ENCODE measurements at places on chromosomes 1 and 21.

GRCh38 chr1:200337410-200337809 is 72.4 kb downstream of the ZNF281 start:
- peak; percentile 49 for DNase-seq

DNA sequence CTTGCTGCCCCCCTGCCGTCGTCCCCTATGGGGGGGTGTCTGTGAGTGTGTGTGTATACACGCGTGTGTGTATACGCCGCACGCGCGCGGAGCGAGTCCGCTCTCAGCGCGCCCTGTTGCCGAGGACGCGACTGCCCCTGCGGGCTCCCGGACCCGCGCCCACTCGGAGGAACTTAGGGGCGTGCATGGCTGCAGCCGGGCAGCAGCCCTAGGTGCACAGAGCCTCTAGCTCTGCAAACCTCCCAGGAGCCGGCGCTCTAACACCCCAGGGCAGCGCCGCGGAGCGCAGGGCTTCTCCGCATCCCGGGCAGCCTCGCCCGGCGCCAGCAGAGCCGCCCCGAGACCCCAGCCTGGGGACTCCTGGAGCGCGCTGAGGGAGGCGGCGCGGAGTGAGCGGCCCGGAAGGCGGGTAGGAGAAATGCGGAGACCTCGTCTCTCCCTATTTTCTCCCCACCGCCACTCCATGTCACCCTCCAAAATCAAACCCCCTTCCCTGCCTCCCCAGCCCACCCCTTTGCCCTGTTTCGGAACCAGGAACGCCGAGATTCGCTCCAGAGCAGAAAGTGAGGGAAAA is 574 bp downstream of the ITPKB start:
- DNase-seq, result peak; percentile 75

DNA sequence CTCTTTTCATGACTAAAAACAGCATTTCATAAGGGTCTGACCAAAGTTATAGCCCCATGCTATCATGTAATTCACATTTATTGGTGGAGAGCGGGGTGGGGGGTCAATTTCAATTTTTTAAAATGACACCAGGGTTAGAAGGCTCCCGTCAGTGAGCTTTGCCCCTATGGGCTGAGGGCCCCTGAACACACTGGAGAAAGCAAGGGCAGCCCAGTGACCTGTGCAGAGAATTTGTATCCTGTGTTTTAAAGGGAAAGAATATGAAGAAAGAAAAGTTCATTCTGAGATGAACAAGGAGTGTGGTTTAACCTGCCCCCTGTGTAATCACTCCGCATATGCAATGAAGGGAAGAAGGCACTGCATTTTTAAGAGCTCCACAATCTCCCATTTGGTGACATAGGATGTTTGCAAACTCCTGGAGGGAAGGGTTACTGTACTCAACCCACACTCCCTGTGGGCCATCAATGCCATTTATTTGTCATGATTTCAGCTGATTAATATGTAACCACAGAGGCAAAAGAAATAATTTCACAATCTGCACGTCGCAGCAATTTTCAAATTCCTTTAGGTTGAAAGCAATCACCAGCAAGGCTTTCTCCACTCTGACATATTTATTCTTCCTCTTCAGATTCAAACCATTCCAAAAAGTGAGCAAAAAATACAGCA is 95.6 kb downstream of the ZNF281 start:
- DNase-seq, result no peak

DNA sequence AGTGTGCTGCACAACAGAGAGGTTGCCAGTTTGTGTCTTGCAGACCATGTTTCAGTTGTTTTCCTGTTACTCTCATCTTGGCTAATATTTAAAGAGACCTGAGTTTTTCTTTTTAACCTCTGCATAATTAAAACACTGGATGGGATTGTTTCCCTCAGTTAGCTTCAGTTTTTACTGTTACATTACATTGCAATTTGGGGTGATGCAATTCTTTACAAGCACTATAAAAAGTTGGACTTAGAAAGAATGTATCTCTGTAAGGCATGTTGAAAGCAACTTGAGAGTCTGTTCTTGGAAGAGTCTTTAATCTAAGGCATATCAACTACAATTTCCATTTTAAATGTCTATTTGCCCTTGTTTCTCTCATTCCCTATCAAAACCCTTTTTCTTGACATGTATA is 99.1 kb downstream of the DNM3 start:
- DNase-seq, result no peak

DNA sequence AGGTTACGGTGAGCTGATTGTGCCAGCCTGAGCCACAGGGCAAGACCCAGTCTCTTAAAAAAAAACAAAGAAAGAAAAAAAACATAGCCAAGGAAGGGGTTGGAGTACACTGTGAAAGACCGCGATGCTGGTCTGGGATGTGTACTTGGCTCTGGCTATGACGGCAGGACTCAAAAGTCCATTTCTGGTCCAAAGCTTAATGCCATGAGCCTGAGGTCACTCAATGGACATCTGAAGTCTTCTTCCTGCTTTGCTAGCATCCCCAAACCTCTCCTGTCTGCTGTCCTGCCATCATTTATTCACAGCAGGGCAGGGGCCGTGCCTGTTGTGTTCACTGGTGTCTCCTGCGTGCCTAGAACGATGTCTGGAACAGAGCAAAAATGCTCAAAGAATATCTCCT is 1.5 kb upstream of the ARHGEF10L start:
- DNase-seq, result no peak

- DNase-seq, result no peak
These were observed 775.6 kb downstream of the LTN1 start for GRCh38 chr21:28216976-28217523.

DNA sequence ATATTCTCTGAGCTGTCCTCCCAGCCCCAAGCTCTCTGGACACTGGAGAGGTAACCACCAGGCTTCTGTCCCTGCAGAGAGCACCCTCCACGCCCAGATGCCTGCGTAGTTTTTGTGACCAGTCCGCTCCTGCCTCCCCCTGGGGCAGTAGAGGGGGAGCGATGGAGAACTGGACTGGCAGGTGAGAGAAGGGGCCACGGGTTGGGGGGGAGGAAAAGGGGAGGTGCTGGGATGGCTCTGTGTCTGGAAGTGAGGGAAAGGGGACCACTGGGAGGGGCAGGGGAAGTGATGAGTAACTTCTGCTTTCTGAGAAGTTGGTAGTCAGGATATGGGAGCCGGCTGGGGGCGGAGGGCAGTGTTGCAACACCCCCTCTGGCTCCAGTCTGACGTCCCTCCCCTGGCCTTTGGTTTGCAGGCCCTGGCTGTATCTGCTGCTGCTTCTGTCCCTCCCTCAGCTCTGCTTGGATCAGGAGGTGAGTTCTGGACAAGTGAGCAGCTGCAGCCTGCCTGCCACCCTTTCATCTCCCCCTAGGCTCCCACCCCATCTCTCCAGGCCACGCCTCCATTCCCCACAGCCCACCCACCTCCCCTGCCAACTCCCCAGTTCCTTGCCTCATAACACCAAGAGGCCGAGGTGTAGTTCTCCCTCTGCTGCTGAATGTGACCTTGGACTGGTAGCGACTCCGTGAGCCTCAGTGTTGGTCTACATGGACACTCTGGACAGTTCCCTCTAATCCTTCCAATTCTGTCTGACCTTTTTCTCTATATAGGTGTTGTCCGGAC is 3.1 kb downstream of the ADAMTSL4 start:
- DNase-seq, result no peak

DNA sequence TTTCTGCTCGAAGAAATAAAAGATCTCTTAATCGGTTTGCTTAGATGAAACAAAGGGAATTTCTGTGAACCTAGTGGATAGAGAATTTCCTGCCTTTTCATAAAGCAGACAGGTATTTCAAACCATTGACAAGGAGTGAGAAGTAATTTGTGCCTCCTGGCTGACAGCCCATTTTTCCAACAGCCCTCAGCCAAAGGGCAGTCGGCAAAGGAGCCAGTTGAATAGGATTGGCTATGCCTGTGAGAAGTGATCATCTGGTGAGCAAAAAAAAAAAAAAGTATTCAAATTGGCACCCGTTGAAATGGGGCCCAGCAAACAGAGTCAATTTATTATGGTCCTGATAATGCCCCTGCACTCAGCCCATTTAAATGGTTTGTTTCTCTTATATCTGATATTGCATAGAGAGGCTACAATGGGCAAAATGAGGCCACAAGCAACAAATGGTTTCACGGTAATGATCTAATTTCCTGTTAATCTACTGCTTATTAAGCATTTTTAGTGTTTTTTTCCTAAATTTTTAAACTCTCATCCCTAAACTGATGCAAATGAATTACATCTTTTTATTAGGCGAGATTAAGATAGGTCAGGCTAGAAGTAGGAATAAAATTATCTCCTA is 477.5 kb downstream of the NUF2 start:
- DNase-seq, result no peak

- DNase-seq, result no peak
These were observed 115.6 kb downstream of the XCL2 start for GRCh38 chr1:168428063-168428731.

DNA sequence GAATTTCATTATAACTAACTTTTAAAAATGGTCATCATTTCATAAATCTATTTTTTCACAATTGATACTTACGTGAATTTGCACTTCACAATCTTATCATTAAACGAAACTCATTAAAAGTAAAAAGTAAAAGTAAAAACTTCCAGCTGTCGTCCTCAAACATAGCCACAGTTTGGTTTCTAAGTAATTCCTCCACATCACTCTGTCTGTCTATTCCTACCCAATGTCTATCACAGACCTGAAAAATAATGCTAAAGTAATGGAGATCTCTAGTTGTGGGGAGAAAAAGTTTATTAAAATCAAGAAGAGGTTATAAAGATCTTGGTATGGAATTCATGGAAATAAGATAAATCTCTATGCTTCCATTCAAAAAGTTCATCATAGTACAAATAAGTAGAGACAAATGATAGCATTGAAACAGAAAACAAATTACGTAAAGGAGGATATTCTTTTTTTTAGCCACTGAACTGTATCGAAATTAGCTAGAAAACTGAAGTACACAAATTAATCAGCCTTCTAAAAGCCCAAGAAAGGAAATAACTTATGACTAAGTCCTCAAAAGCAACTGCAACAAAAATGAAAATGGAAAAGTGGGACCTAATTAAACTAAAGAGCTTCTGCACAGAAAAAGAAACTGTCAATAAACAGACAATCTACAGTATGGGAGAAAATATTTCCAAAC is 148.6 kb downstream of the TIAM1 start:
- DNase-seq, result no peak

GRCh38 chr1:15835205-15835740 is 12.2 kb upstream of the SPEN start:
- DNase-seq, result no peak

All from Karpas-422 (cell line).